Caudate nucleus (tissue), 63 donors: ENCODE measurements at places on chromosomes 5 and 9.

DNA sequence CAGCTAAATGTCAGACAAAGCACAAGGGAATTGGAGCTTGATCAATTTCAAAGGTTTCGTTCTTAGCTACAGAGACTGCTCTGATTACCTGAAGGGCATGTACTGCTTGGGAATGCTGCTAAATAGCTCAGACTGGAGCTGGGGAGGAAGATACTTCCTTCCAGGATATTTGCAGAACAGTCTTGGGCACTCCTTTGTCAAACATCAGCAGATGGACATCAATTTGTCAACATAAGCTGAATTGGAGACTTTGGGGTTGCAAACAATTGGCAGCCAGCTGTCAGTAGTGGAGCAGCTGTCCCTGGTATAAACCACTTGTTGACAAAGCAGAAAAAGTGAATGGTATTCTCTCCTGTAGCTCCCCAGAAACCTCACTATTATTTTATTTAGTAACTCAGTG lies 182.0 kb downstream of the CCDC192 start:
- DNase-seq = no peak

GRCh38 chr5:88389338-88390095 lies 120.9 kb upstream of the TMEM161B start:
- no peak for DNase-seq

DNA sequence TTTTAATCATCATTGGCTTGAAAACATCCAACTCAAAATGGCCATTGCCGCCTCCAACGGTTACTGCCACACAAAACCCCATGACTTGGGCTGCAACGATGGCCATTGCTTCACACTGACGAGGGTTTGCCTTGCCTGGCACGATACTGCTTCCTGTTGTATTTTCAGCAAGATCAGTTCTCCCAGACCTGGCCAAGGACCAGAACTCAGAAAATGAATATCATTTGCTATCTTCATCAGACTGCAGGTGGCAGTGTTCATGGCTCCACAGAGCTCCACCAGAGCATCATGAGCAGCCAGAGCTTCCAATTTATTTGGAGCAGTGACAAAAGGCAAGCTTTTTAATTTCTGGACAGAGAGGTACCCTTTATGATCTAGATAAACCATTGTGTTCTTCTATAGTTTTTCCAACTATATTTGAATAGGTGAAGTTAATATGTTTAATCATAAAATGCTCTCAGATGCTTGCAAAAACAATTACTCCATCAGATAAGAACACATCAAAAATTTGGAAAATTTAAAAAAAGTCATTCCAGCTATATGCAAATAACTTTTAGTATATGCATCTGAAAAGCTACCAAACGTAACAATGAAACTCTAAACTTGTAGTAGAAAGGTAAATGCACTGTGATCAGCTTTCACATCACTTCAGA lies 10.4 kb downstream of the AMACR start:
- DNase-seq = no peak

DNA sequence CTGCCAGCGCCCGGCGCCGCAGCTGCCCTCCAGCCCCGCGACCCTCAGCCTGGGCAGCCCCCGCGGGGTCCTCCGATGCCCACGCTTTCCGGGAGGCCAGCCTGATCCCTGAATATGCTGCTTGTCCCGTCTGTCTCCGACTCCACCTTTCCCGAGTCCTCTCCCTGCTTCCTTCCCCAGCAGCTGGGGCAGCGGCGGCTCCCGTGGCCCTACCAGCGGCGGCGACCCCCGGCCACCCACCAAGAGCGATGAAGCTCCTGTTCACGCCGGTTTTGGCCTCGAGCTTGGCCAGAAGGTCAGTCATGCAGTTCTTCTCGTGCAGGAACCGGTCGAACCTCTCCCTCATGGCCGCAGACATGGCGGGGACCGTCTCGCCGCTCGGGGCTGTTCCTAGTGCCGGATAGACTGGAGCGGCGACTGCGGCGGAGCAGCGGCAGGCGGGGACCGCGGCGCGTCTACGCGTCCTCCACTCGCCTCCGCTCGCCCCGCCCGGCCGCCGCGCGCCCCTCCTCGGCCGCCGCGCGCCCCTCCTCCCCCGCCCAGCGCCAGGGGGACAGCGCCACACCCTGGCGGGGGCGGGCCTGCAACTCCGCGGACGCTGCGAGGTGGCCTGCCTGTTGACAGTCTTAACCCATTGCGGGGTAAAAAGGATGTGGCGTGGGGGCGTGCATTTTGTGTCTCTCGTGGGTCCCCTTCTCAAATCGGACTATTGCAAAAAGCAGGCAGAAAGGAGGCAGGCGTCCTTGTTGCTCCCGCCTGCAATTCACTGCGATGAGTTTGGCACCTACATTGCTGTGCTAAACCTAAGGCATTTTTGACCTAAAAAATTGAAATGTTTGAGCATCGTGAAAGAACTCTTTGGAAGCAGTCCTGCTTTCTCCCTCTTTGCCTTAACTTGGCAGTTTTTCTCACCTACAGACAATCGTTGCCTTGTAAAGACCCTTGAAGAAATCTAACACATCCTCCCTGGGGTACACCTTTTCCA lies at the start of gene REEP5:
TSS of gene REEP5 (minus strand) at position 395 of the 985 bp plus-strand sequence. CDS start at position 358, 37 bp downstream.
- no peak for DNase-seq

GRCh38 chr5:131379723-131380122 lies 115.9 kb downstream of the CDC42SE2 start:
- no peak for DNase-seq

DNA sequence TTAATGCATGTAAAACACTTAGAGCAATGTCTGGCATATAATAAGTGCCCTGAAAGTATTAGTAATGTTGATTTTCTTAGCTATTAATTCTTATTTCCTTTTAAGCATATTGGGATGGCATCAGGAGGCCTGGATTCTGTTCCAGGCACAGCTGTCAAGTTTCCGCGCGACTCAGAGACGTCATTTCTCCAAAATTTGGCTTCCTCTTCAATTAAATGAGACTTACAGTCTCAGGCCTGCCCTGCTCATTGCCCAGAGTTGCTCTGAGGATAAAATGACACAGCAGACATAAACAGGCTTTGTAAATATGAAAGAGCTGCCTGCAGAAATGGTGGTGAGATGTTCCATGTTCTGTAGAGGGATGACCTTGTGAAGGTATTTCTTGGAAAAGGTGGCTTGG lies 159.8 kb upstream of the GLRA1 start:
- no peak for DNase-seq

- DNase-seq = no peak
Observed at GRCh38 chr5:78675956-78676730, 27.6 kb upstream of the LHFPL2 start.

- no peak for DNase-seq
Observed at GRCh38 chr5:152188251-152188650, 216.8 kb downstream of the NMUR2 start.

GRCh38 chr9:18970393-18970792 lies 62.6 kb downstream of the SAXO1 start:
- no peak for DNase-seq

DNA sequence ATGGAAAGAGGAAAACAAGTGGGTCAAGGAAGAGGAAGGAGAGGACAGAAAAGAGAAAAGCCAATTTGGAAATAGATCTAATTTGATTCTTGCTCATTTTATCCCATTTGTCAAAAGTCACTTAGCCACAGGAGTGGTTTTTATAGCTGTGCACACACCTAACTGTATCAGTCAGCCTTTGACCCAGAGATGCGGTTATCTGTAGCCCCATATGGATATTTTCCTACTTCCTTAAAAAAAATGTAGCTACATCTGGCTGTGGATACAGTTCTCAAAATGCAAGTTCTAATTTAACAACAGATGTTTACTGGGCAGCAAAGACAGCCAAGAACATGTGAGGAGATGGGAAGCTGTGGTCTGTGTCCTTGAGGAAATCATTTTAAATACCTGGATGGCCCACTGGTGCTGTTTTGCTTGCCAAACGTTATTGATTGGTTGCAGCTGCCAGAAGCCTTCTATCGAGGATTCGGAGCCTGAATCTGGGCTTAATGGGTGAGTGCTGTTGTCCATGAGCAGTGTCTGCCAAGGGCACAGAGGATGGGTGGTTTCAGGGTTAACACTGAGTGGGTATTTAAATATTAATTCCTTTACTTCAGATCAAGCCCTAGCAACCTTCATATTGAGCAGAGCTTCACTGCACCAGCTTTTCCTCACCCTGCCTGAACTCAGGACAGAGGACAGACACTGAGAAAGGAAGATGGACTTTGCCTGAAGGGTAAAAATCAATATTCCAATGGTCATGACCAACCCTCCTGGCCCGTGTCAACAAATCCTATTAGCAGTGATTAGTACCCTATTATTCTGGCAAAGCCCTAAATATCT lies 92.2 kb downstream of the APBA1 start:
- DNase-seq = no peak

GRCh38 chr5:54621709-54622108 lies 104.2 kb downstream of the SNX18 start:
- no peak for DNase-seq

GRCh38 chr5:58921159-58921558 lies 338.3 kb downstream of the RAB3C start:
- no peak for DNase-seq

DNA sequence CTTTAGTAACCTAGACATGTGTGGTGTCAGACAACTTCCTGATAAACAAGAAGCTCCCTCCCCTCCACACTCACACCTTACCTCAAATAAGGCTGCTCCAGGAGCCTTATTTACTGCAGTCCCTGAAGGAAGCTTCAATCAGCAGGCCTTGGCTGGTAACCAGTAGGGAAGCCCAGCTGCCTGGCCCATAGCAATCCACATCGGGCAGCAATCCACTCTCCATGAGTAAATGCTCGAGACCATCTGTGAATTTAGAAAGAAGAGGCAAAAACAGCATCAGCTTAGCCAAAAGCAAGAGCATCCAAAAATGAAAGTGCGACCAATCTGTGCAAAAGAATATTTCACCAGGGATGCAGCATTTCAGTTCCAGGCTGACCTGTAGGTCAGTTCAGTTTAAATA lies 213.3 kb upstream of the TUSC1 start:
- DNase-seq = no peak

GRCh38 chr9:136193127-136193890 lies 11.6 kb downstream of the LHX3 start:
- no peak for DNase-seq

DNA sequence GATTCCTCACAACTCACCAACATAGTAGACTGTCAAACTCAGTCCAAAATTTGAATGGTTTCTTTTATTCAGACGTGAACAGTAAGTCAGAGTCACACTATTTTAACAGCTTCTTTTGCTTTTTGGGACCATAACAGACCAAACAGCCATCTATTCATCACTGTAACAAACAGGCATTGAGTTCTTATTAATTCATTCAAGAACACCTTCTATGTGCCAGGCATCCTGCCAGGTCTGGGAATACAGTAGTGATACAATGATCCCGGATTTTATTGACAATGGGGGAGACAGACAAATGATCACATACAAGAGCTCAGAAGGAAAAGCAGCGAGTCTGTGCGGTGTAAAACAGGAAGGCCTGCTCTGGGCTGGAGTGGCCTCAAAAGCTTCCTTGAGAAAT lies 153.3 kb upstream of the ERCC6L2 start:
- DNase-seq = no peak

- no peak for DNase-seq
Observed at GRCh38 chr9:33480106-33480505, 6.4 kb upstream of the NOL6 start.

DNA sequence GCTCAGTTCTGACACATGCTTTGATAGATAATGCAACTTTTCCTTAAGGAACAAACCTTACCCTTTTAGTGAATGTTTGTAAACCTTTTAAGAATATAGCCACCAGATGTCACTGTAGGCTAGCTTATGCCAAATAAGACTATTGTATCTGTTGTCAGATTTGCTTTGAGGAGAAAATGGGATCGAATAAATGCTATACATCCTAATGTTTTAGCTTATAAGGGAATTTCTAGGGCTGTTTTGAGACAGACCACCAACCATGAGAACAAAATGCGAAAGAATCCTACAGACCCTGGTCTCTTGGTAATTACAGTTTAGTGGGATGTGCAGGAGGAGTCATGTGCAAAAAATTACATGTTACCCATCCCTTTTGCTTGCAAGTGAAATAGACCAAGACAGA lies 127.6 kb upstream of the NMUR2 start:
- no peak for DNase-seq

DNA sequence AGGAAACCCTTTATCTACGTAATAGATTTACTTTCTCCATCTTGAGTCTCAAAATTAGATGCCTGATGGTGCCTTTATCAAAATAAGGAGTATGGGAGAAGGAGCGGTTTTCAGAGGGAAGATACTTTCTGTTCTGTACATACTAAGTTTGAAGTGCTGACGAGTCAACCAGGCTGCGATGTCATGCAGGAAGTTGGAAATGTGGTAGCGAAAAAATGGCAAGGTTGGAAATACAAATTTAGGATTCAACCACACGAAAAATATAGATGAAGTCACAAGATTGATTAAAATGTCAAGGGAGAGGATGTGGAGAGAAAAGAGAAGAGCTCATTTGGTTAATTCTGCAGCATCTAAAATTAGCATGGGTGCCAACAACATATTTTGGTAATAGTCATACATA lies 129.5 kb downstream of the FOXD1 start:
- DNase-seq = no peak

DNA sequence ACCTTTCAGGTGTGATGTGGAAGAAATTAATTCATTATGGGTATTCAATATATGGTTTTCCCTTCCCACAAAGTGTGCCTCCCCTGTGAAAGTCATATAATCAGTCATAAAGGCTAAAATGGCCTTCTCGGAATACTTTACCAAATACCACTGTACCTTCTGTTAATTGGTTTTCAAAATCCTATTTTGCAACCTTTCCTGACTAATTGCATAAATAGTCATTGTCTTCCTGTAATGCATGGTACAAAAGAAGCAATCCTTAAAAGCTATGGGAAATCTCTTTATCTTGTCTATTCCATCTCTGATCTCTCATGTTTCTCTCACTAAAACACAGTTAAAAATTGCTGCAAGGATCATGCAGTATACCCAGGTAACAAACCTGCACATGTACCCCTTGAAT lies 44.3 kb upstream of the UGCG start:
- no peak for DNase-seq

DNA sequence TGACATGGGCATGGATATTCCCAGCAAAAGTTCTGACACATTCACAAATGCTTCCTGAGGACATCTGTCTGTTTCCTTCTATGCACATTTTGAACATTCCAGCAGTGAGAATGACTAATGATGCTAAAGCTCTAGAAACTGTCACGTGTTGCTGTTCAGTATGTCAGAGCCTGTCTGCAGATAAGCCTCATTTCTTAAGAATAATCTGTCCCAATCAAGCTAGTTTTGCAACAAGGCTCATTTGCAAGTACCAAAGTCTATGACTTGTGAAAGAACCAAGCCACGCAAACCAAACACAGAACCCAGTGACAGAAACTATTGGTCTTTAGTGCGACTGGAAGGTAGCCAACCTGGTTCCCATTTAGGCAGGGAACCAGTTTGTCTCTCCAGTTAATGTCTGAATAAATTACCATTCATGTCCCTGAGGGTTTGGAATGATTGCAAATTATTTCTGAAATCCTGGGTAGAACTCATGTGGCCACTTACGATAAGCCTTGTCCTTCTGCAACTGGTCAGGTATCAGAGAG lies 178.5 kb downstream of the C9orf152 start:
- peak; percentile 65 for DNase-seq

DNA sequence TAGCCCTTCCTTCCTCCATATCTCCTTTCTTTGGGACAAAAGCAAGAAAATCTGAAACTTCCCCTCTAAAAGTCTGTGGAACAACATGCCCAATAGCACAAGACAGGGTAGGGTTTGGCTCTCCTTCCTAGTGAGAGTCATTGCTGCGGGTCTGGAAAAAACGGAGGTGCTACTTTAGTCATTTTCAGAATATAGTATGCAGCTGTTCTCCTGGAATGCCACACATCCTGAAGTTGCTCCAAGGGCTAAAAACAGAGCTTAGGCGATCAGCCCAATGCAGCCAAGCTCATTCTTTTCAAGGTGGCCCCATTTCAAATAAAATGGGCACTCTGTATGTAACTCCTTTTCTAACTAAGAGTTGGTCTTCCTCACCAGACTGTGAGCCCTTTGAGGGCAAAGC lies 39.5 kb upstream of the MYOT start:
- DNase-seq = no peak
